ENCODE measurements at places on chromosomes 11 and 22.

DNA sequence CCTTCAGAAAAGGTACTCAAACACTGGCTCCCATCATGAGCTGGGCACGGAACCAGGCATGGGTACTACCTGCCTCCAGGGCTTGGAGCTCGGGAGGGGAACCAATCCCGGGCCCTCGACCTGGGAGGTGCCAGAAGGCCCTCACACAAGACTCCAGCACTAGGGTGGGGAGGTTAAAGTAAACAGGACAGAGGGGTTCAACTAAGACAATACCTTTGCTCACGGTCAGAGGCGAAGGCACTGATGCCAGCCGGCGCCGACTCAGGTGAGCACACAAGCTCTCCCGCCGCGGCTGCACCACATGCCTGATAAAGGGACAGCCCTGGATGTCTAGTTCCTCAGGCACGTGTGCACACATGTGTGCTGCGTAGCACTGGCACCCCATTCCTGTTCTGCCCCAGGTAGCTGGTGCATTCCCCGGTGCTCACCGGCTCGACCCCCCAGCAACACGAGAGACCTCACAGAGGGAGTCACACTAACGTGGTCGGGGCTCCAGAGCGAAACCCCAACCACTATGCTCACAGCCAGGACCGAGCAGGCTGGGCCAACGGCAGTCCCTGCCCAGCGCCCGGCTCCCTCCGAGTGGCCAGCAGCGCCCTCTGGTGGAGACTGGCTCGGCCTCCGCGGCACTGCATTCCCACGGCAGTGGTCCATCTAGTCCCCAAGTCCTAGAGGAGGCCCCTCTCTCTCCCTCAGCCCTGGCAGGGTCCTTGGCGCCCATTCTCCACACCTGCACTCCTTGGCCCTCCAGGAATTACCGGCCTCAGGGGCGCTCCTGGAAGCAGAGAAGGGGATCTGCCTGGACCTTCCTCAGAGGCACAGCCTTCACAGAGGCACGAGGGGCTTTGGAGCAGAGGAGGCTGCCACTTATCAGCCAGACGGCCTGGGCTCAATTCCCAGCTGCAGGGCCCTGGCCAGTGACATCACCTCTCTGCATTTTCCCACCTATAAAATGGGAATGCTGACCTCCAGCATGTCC lies 28.8 kb upstream of the MOB2 start:
- peak; percentile 58 for DNase-seq

DNA sequence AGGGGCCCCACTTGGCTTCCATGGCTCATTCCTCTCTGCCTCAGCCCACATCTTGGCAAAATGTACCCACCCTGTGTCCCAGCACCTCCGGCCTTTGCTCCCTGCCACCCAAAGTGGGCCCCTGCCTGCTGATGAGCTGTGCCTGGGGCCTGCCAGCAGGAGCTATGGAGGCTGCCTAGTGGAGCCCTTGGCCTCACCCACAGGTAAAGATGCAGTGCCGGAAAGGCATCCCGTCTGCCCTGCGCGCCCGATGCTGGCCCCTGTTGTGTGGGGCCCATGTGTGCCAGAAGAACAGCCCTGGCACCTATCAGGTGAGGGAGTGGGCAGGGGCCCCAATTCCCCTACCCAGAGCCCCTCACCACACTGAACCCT lies 1.3 kb downstream of the TBC1D10C start:
- no peak for DNase-seq

DNA sequence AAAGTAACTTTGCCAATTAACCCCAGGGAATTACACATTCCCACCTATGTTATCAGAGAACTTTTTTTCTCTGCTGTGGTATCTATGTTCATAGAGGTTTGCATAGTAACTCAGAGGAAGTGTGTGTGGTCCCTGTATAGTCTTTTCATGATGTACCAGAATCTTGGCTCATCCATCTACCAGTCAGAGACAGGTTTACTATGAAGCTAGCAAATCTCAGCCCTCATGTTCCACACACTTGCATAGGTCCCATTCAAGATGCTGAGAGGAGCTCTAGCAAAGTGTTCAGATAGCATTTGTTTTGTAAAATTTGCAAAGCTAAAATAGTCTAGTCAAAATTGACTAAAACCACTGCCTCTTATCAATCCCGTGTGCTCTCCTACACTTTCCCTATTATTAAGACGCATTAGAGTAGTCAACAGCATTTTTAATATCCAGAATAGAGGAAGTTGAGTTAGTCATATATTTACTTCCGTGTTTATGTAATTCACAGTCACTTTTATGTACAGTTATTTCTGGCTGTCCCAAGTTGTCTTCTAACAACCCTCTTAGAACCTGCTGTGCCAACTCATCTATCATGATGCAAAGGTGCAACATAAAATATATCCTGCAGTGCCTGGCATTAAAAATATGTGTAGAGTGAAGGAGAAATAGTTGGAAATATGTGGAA lies 184.2 kb downstream of the FAM76B start:
- DNase-seq: no peak

DNA sequence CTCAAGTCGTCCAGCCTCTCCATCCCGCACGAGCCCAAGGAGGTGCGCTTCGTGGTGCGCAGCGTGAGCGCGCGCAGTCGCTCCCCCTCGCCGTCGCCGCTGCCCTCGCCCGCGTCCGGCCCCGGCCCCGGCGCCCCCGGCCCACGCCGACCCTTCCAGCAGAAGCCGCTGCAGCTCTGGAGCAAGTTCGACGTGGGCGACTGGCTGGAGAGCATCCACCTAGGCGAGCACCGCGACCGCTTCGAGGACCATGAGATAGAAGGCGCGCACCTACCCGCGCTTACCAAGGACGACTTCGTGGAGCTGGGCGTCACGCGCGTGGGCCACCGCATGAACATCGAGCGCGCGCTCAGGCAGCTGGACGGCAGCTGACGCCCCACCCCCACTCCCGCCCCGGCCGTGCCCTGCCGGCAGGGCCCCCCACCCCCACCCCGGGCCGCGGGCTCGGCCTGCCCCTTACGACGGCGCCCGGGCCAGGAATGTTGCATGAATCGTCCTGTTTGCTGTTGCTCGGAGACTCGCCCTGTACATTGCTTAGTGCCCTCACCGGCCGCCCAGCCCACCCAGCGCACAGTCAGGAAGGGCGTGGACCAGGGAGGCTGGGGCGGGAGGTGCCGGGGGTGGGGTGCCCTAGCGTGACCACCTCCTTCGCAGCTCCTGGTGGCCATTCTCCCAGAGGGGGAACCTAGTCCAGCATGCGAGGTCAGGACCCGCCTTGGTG lies 6.9 kb upstream of the ACR start:
- no peak for DNase-seq

- DNase-seq: no peak
Observed at GRCh38 chr11:95795627-95796295, 5.5 kb downstream of the CEP57 start.

GRCh38 chr22:44423556-44424358 lies 74.3 kb downstream of the RTL6 start:
- no peak for DNase-seq
